Body of pancreas (tissue), 4 donors: ENCODE measurements at places on chromosomes 5 and 9. TPM values are rescaled to one million over a fixed set of nuclear protein-coding genes. Genes with fewer than 3 reads are reported as not detected.

NREP gene
- total RNA-seq, result 5.3 TPM

SCGB3A2 gene
- not detected for total RNA-seq

LVRN gene
- 0.52 TPM for total RNA-seq

GPR151 gene
- not detected for total RNA-seq

TRIM7 gene
- total RNA-seq, result 11.5 TPM

FBP2 gene
- 3.1 TPM for total RNA-seq

IL13 gene
- not detected for total RNA-seq

CCNI2 gene
- 1.6 TPM for total RNA-seq

GDF9 gene
- 0.33 TPM for total RNA-seq

- no peaks in the 10 kb centered on the region for H3K36me3 ChIP-seq
- no peak overlapping the region for H3K4me3 ChIP-seq
- no peaks in the 10 kb centered on the region for H3K4me1 ChIP-seq
- no peak overlapping the region for H3K27ac ChIP-seq
Measured at GRCh38 chr5:81140441-81140840, 92.7 kb upstream of the CKMT2 start.

- no peaks in the 10 kb centered on the region for H3K27me3 ChIP-seq
- DNase-seq, result no peak
- H3K36me3 ChIP-seq, result no peaks in the 10 kb centered on the region
- no peaks in the 10 kb centered on the region for H3K4me1 ChIP-seq
Measured at GRCh38 chr9:115046199-115046598, 71.8 kb downstream of the TNC start.

DNA sequence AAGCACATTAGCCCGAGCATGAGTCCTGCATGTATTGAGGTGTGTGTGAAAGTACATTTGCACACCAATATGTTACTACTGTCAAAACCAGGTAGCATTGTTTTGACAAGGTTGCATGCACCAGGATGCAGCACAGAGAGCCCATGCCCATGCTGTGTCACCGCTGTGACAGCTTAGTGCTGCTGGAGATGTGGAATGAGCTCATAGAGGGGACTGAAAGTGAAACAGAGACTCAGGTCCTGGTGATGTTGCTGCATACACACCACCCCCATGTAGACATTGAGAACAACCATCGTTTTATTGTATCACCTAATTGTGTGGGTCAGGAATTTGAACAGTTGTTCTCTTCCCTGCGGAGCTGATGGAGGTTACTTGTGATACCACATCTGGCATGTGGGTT is 53.0 kb downstream of the GADD45G start:
- H3K36me3 ChIP-seq, result no peaks in the 10 kb centered on the region
- no peak overlapping the region for H3K4me3 ChIP-seq
- no peak overlapping the region for H3K27ac ChIP-seq
- DNase-seq, result no peak
- H3K4me1 ChIP-seq, result peaks cover 59% of the 10 kb centered on the region

DNA sequence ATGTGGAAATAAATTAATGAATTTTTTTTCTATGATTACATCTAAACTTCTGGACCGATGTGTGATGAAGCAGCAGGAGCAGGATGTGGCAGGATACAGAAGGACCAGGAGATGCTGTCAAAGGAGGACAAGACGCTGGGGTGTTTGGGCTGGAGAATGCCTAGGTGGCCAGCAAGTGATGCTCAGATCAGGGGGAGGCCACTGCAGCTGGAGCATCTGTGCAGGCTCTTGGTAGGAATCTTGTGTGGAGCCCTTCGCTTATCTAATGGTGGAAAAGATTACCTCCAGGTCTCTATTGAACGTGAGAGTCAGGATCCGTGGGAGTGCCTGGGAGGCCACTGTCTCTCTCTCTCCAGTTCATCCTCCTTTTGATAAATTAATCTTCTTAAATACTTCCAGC is 79.8 kb downstream of the MRPL36 start:
- no peak overlapping the region for H3K4me3 ChIP-seq
- no peaks in the 10 kb centered on the region for H3K27me3 ChIP-seq
- no peaks in the 10 kb centered on the region for H3K36me3 ChIP-seq
- H3K27ac ChIP-seq, result no peak overlapping the region
- DNase-seq, result no peak

DNA sequence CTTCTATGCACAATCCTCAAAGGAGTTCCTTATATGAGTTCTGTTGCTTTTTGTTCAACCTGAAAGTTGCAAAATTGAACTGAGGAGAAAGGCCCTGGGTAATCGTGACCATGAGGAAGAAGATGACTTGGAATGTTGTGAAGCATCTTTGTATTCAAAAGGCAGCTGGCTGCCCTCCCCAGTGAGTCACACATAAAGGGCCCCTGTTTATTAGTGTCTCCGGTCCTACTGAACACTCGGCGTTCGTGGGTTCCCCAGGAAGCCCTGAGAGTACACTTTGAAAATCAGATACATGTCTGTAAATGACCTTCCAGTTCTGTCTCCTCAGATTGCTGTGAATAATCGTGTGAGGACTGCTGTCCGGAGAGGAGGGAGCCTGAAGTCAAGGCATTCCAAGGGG is 73.6 kb downstream of the C9orf153 start:
- no peak overlapping the region for H3K4me3 ChIP-seq
- DNase-seq, result no peak

- DNase-seq, result no peak
- H3K4me1 ChIP-seq, result no peaks in the 10 kb centered on the region
- no peak overlapping the region for H3K4me3 ChIP-seq
Measured at GRCh38 chr9:24500761-24501160, 44.9 kb downstream of the IZUMO3 start.

GRCh38 chr9:98533132-98533531 is 175.6 kb downstream of the GABBR2 start:
- H3K27ac ChIP-seq, result no peak overlapping the region
- no peaks in the 10 kb centered on the region for H3K27me3 ChIP-seq
- no peak overlapping the region for H3K4me3 ChIP-seq
- H3K36me3 ChIP-seq, result no peaks in the 10 kb centered on the region

DNA sequence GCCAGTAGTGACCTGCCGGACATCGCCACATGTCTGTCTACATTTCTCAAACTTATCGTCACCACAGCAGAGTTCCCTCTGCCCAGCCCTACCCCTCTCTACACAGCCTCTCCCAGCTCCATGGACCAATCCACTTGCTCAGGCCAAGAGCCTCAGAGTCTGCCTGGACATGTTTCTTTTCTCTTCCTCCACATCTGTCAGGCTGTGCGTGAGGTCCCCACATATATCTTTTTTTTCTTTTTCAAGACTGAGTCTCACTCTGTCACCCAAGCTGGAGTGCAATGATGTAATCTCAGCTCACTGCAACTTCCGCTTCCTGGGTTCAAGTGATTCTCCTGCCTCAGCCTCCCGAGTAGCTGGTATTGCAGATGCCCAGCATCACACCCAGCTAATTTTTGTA is 62.7 kb upstream of the GGTA1 start:
- DNase-seq, result no peak
- H3K4me1 ChIP-seq, result peaks cover 14% of the 10 kb centered on the region
- H3K4me3 ChIP-seq, result no peak overlapping the region

DNA sequence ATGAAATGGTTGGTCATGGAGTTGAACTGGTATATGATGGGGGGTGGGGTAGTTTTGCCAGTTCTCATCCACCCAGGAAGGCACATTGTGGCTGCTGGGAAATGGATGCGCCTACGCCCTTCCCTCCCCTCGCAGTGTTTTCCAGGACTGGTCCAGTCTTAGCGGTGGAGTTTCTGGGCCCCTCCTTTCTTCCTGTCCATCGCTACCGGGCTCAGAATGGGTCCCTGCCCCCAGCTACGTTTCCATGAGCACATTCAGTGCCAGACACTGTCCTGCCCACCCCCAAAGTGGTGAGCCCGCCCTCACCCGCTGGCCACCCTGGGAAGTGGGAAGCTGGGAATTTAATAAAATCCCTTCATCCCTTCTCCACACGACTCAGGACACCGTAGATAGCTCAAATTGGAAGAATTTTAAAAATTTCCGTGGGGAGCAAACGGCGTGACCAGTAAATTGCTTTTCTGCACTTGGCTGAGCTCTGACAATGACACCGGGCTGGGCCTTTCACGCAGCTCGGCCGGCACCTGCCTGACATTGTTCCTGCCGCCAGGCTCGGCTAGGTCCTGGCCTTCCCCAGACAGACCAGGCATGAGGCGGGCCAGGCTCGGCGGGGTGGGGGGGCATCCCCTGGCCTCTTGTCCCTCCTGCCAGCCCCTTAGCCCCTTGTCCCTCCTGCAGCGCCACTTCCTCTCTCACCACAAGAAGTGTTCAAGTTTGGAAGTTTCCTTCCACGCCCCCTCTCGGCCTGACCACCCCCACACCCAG is 3.6 kb downstream of the FGF18 start:
- H3K36me3 ChIP-seq, result no peaks in the 10 kb centered on the region
- H3K4me1 ChIP-seq, result peaks cover 28% of the 10 kb centered on the region
- H3K27ac ChIP-seq, result no peak overlapping the region
- DNase-seq, result no peak
- H3K27me3 ChIP-seq, result no peaks in the 10 kb centered on the region

GRCh38 chr5:21581508-21581907 is 1271.6 kb downstream of the CDH12 start:
- no peaks in the 10 kb centered on the region for H3K36me3 ChIP-seq
- no peaks in the 10 kb centered on the region for H3K4me1 ChIP-seq
- no peaks in the 10 kb centered on the region for H3K27me3 ChIP-seq
- H3K4me3 ChIP-seq, result no peak overlapping the region

- H3K36me3 ChIP-seq, result no peaks in the 10 kb centered on the region
- no peak overlapping the region for H3K4me3 ChIP-seq
- DNase-seq, result no peak
Measured at GRCh38 chr9:108772301-108772894, 83.4 kb downstream of the ACTL7B start.

DNA sequence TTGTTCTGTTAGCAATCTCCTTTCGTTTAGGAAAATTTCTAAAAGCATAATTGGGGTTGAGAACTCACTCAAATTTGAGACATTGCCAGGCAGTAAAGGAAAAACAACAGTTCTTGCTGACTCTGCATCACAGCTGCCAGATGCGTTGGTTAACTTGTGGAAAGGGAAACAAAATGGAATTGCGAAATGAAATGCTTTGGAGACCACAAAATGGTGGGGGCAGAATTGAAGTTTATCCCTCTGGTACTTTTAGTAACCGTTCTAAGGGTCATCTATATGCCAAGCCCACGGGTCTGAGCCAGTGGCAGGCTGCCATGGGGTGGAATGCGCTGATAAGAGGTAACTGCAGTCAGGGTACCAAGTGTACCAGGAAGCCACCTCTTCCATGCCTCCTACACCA is 28.6 kb upstream of the SELENOP start:
- peak; percentile 27 for DNase-seq
- H3K27me3 ChIP-seq, result no peaks in the 10 kb centered on the region
- no peak overlapping the region for H3K27ac ChIP-seq
- peaks cover 23% of the 10 kb centered on the region for H3K4me1 ChIP-seq
- H3K36me3 ChIP-seq, result no peaks in the 10 kb centered on the region
- no peak overlapping the region for H3K4me3 ChIP-seq

- peaks cover 6% of the 10 kb centered on the region for H3K4me1 ChIP-seq
- H3K27me3 ChIP-seq, result no peaks in the 10 kb centered on the region
- DNase-seq, result no peak
- no peaks in the 10 kb centered on the region for H3K36me3 ChIP-seq
- H3K27ac ChIP-seq, result no peak overlapping the region
Measured at GRCh38 chr5:11525020-11525419, 379.2 kb downstream of the CTNND2 start.
